Keratinocyte (primary cell): ENCODE measurements at places on chromosomes 2 and 18. TPM values are rescaled to one million over a fixed set of nuclear protein-coding genes. Genes with fewer than 3 reads are reported as not detected.

DNA sequence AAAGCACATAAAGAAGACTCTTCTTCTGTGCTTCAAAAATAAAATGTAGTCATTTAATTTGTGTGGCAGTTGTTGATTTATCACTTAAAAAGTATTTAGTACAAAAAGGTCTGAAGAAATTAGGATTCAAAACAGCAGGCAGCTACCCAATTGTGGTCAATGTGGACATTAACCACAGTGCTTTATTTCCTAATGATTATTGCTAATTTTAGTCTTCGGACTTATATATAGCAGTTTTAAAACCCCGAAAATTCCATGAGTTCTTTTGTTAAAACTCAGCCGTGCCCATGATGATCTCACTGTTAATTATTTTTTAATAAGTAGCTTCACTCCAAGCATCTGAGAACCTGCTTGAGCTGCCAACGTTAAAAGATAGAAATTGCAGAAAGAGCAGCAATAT, 594.3 kb downstream of the STK39 start:
- no peak overlapping the region for H3K4me3 ChIP-seq
- H3K27me3 ChIP-seq = no peaks in the 10 kb centered on the region
- no peaks in the 10 kb centered on the region for H3K4me1 ChIP-seq
- H3K27ac ChIP-seq = no peak overlapping the region

- no peaks in the 10 kb centered on the region for H3K36me3 ChIP-seq
- H3K27me3 ChIP-seq = no peaks in the 10 kb centered on the region
Measured at GRCh38 chr2:215082446-215082845, 56.0 kb downstream of the ABCA12 start.

Gene CYBRD1
- polyA plus RNA-seq = 45.5 to 89.4 TPM (median 72.7 TPM) in 3 replicates

Gene MAIP1
- 11.4 to 17.4 TPM (median 12.6 TPM) in 3 replicates for polyA plus RNA-seq

Gene PLEKHH2
- 0.84 to 1.3 TPM (median 1.0 TPM) in 3 replicates for polyA plus RNA-seq

Gene HOXD1
- not detected in 3 replicates for polyA plus RNA-seq

Gene FIGLA
- polyA plus RNA-seq = not detected in 3 replicates

GRCh38 chr2:122300758-122301157, 545.3 kb downstream of the TSN start:
- no peaks in the 10 kb centered on the region for H3K4me1 ChIP-seq
- H3K4me3 ChIP-seq = no peak overlapping the region
- H3K27me3 ChIP-seq = no peaks in the 10 kb centered on the region

Gene PLGLB1
- polyA plus RNA-seq = 0.10 to 0.38 TPM (median 0.11 TPM) in 3 replicates

DNA sequence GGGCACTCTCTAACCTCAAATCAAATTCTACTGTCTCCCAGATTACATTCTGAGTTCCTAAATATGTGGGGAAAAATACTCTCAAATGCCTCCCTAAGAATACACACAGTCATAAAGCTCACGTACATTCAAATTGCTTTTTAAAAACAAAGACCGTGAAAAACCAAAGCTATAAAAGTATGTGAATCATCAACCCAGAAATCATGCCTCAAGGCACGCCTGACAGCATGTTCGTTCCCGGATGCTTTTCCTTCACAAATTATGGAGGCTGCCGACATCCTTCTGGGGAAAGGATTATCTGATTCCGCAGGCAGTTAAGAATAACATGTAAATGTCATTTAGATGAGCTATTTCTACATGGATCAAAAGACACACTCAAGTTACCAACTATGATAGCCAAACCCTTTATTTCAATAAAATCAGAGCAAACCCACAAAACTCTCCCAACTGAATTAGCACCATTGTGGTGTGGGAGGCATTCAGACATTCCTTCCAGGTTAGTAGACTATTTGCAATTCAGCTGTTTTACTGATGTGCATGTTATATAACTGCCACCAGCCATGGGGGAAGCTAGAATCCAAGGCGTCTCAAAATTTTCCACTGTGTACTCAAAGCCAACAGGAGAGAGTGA, 398.2 kb upstream of the TRIB2 start:
- peak overlapping the region; percentile 97 for H3K27ac ChIP-seq
- no peaks in the 10 kb centered on the region for H3K27me3 ChIP-seq
- H3K36me3 ChIP-seq = no peaks in the 10 kb centered on the region
- peaks cover 46% of the 10 kb centered on the region for H3K4me1 ChIP-seq
- H3K4me3 ChIP-seq = peak overlapping the region; percentile 55
- DNase-seq = peak; percentile 50

GRCh38 chr2:40432921-40433483, 18.9 kb downstream of the SLC8A1 start:
- H3K4me3 ChIP-seq = no peak overlapping the region
- DNase-seq = no peak
- no peaks in the 10 kb centered on the region for H3K36me3 ChIP-seq
- peaks cover 43% of the 10 kb centered on the region for H3K4me1 ChIP-seq
- no peaks in the 10 kb centered on the region for H3K27me3 ChIP-seq

DNA sequence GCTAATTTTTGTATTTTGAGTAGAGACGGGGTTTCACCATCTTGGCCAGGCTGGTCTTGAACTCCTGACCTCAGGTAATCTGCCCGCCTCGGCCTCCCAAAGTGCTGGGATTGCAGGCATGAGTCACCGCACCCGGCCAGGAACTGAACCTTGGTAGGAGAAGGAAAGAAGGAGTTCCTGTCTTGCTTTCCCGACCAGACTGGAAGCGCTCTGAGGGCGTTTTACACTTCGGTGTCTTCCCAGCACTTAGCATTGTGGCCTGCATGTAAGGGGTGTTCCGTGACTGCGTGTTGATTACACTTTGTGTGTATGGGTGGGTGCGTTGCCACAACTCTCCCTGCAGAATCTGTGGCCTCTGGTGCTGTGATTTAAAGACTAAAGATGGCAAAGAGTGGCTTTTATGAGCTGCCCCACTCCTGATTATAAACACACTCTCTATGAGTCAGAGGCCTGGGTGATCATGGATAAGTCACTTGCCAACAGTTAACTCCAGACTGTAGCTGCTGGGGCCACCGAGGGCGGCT, 46.0 kb downstream of the ODC1 start:
- peaks cover 38% of the 10 kb centered on the region for H3K4me1 ChIP-seq
- H3K4me3 ChIP-seq = no peak overlapping the region
- H3K27me3 ChIP-seq = no peaks in the 10 kb centered on the region
